ENCODE measurements at places on chromosomes 3 and 15.

DNA sequence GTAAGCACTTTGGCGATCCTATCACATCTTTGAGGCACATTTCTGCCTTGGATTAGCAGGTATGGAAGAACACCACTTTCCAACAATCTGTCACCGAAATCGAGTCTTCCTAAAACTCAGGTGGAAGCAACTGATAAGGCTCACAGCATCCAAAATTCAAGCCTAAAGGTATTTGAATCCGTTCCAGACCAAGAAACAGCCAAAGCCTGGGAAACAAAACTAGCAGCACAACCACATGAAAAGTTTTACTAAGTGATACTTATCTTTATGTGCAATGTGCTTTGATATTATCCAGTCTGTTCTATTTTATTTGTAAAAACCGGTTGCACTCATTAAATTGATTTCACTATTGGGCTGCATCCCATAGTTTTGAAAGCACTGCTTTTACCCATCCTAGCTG lies 40.5 kb upstream of the FAM174B start:
- DNase-seq, result no peak

DNA sequence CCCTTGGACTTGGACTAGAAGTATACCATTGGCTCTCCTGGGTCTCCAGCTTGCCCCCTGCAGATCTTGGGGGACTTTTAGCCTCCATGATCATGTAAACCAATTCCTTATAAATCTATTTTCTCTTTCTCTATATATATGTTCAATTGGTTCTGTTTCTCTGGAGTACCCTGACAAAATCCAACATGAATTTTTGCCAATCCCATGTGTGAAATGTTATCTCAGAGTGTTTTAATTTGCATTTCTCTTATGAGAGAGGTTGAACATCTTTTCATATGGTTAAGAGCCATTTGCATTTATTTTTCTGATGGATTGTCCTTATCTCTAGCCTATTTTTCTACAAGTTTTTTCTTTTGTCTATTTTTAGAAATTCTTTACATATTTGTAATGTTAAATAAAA lies 131.7 kb upstream of the NEO1 start:
- DNase-seq, result no peak

GRCh38 chr3:121232309-121233225 lies 313.2 kb downstream of the POLQ start:
- DNase-seq, result no peak

DNA sequence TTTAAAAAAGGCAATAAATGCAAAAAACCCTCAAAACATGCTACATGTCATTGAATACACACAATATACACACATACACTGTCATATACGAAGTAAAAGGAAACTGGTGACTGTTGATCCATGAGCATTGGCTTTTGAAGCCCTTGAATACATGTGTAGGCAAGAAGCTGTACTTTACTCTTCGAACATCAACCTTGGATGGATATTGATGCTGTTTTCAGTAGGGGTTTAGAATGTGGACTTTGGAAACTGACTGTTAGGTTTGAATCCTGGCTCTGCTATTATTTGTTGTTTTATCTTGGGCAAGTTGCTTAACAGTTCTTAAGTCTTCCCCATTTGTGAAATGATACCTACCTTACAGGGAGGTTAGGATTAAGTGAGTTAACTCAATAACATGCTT lies 30.5 kb downstream of the RNF13 start:
- no peak for DNase-seq

DNA sequence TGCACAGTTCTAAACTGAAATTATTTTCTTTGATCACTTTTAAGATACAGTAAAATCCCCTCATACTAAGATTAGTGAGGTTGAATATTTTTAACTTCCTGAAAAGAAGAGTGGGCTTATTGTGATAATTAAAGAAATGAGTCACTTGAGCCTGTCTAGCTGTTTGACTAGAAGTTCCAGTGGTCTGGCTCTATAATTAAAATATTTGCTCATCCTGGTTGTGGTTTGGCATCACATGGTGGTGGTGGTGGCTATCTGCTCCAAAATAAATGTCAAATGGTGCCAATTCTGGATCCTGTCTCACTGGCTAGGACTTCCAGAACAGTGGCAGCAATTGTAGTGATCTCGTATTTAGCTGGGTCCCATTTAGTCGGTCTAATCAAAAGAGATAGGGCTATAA lies 8.6 kb upstream of the TEX9 start:
- DNase-seq, result no peak

All from activated naive CD4-positive, alpha-beta T cell treated with anti-CD3 and anti-CD28 coated beads, Interleukin-2, amount 10 ng/mL, durations not matched to agents 7 days and 5 days (primary cell).